ENCODE measurements at places on chromosomes 2 and 18. TPM values are rescaled to one million over a fixed set of nuclear protein-coding genes. Genes with fewer than 3 reads are reported as not detected.

Gene CHST10
- total RNA-seq: 9.0 TPM

Gene LPIN2
- 20.3 TPM for total RNA-seq

Gene ALK
- under 0.01 TPM for total RNA-seq

Gene COL4A4
- total RNA-seq: 5.3 TPM

Gene MTCL1
- total RNA-seq: 50.6 TPM

Gene FMNL2
- total RNA-seq: 42.5 TPM

Gene ESPNL
- 7.5 TPM for total RNA-seq

Gene ACKR3
- total RNA-seq: 202 TPM

Gene PTGR3
- 14.5 TPM for total RNA-seq

Gene CLEC4F
- not detected for total RNA-seq

Gene SP5
- not detected for total RNA-seq

Gene SKOR2
- total RNA-seq: not detected

Gene WNT6
- total RNA-seq: 1.1 TPM

Gene RAB27B
- total RNA-seq: 9.8 TPM

Gene DAPL1
- not detected for total RNA-seq

Gene BOK
- 138 TPM for total RNA-seq

Gene PRKD3
- 66.4 TPM for total RNA-seq

Gene STRADB
- total RNA-seq: 15.0 TPM

Gene IL36RN
- 8.6 TPM for total RNA-seq

Gene ONECUT2
- under 0.01 TPM for total RNA-seq

Gene MPHOSPH10
- total RNA-seq: 21.6 TPM

Gene LRP2
- total RNA-seq: not detected

Gene HSBP1L1
- total RNA-seq: 20.8 TPM

Gene UGT1A9
- total RNA-seq: not detected

Gene SPHKAP
- total RNA-seq: not detected

Gene MEP1B
- total RNA-seq: 0.11 TPM

Gene ESCO1
- total RNA-seq: 18.8 TPM

Gene PIEZO2
- total RNA-seq: under 0.01 TPM

Gene ANKRD62
- total RNA-seq: not detected

Gene MAP3K19
- not detected for total RNA-seq

Gene HSPE1
- 30.2 TPM for total RNA-seq

Gene SFT2D3
- 13.1 TPM for total RNA-seq

Gene ABCG5
- total RNA-seq: not detected

Gene OSR1
- 114 TPM for total RNA-seq

Gene CSRNP3
- total RNA-seq: 7.5 TPM

Gene AQP12A
- not detected for total RNA-seq

Gene ADCY3
- 34.2 TPM for total RNA-seq

Gene C18orf54
- 2.0 TPM for total RNA-seq

Gene ALPP
- 19.2 TPM for total RNA-seq

Gene APOB
- total RNA-seq: 0.22 TPM

Gene GALNT13
- total RNA-seq: 48.7 TPM

Gene LIPG
- total RNA-seq: 0.39 TPM

Gene AGXT
- total RNA-seq: not detected

Gene POLR1B
- 8.2 TPM for total RNA-seq

Gene PLB1
- 0.98 TPM for total RNA-seq

Gene PROC
- total RNA-seq: 2.5 TPM
